ENCODE measurements at places on chromosomes 16 and 17. TPM values are rescaled to one million over a fixed set of nuclear protein-coding genes. Genes with fewer than 3 reads are reported as not detected.
A peak's percentile ranks its signal among the peaks of the same experiment; 100 is the strongest.

GRCh38 chr17:8015236-8015956 is 13.0 kb downstream of the GUCY2D start:
- no peaks in the 10 kb centered on the region for H3K36me3 ChIP-seq
- H3K27ac ChIP-seq, result no peak overlapping the region
- peaks cover 8% of the 10 kb centered on the region for H3K4me1 ChIP-seq
- DNase-seq, result no peak
- H3K4me3 ChIP-seq, result peak overlapping the region; percentile 41

- no peaks in the 10 kb centered on the region for H3K27me3 ChIP-seq
- H3K4me3 ChIP-seq, result no peak overlapping the region
- DNase-seq, result no peak
- H3K27ac ChIP-seq, result no peak overlapping the region
- H3K36me3 ChIP-seq, result no peaks in the 10 kb centered on the region
These were observed 14.6 kb upstream of the YWHAE start for GRCh38 chr17:1414634-1415033.

- H3K36me3 ChIP-seq, result no peaks in the 10 kb centered on the region
- no peaks in the 10 kb centered on the region for H3K27me3 ChIP-seq
- no peak for DNase-seq
- H3K4me3 ChIP-seq, result no peak overlapping the region
These were observed 40.7 kb downstream of the SNX20 start for GRCh38 chr16:50640391-50640790.

DNA sequence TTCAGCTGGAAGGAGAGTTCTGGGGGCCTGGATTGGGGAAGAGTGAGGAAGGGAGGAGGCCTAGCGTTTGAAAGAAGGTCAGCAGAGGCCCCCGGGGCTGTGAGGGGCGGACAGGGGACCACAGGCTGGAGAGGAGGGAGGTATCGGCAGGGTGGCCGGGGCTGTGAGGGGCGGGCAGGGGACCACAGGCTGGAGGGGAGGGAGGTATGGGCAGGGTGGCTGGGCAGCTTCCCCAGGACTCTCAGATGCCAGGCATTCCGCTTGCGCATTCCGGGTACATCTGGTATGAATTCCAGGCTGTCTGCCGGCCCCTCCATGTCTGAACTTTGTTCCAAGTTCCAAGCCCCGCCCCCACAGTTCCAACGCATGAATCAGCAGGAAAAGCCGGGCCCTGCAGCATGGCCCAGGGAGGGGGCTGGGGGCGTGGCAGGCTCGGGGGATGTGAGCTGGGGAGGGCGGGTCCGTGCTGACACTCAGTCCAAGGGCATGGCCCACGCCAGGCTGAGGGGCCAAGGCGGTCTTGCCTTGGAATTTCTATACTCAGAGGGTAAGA is 4.3 kb upstream of the TLCD2 start:
- peak overlapping the region; percentile 98 for H3K27ac ChIP-seq
- no peaks in the 10 kb centered on the region for H3K27me3 ChIP-seq
- peak overlapping the region; percentile 93 for H3K4me3 ChIP-seq
- DNase-seq, result peak; percentile 100
- peaks cover 25% of the 10 kb centered on the region for H3K4me1 ChIP-seq

The MYOCD gene
- total RNA-seq, result 1.1 TPM

DNA sequence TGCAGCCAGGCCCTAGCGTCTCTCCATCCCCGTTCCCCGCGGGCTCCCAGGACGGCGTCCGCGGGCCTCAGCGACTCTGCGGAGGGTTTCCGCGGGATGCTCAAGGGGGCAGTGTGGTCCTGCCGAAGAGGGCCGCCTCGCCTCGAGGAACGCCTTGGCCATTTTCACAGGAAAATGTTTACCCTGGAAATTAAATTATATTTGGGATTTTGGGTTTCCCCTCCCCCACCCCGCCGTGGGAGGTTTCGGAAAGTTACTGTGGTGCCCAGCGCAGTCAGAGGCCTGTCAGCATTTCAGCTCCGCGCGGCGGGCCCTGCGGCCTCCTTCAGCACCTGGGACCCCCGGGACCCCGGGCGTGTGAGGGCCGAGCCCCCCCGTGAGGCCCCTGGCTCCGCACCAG is 94.5 kb downstream of the PCTP start:
- H3K27me3 ChIP-seq, result no peaks in the 10 kb centered on the region
- H3K27ac ChIP-seq, result no peak overlapping the region
- DNase-seq, result peak; percentile 48
- no peaks in the 10 kb centered on the region for H3K4me1 ChIP-seq
